ENCODE measurements at places on chromosomes 6 and 20.

GRCh38 chr20:8221887-8222419 lies 89.9 kb downstream of the PLCB1 start:
- no peak for DNase-seq

DNA sequence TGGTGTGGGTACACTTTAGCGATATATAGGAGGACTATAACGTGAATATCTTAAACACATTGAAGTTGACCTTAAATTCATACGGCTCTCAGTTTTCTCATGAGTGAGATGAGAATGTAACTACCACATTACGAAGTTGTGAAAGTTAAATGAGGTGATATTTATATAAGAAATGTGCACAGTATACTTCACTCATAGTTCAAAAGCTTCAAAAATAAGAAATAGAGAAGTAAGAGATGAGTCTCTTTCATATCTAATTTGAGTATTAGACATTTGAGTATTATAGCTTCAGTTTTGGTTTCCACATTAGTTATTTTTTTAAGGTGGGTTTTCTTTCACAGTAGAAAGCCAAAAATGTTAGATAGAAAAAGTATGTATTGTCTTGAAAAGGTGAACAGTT lies 183.3 kb downstream of the NKAIN2 start:
- peak; percentile 2 for DNase-seq

- DNase-seq: no peak
Measured at GRCh38 chr6:68639826-68640490, 4.9 kb downstream of the ADGRB3 start.

DNA sequence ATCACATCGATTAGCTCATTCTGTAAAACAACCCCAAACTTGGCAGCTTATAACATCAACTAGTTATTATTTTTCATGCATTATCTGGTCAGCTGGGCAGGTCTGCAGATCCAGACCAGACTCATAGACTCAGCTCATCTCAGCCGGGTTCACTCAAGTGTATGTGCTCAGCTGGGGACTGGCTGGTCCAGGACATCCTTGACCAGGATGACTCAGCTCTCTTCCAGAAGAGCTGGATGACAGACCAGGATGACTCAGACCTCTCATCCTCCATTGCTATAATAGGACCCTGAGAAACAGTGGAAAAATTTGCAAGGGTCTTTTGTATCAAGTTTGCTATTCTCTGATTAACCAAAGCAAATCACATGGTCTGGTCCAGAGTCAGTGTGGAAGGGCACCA lies 312.5 kb upstream of the PLCB4 start:
- no peak for DNase-seq

DNA sequence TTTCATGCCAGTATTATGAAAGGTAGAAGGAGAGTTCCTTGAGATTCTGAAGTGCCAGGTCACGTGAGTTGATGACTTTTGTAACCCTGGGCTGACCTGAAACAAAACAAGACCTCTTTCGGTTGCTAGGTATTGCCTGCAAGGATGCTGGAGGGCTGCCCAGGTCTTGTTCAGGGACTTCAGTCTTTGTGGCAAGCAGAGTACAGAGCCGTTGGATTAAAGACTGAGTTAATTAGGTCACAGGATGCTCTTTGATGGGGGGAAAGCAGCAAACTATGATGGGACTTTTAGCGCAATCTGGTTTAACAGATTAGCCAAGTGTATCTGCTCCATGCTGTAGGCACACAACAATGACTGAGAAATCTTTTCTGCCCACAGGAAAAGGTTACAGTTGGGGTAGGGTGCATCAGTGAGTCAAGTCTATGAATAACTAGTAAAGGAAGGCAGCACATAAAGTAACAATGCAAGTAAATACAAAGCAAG lies 12.8 kb upstream of the ELOVL5 start:
- peak; percentile 23 for DNase-seq

DNA sequence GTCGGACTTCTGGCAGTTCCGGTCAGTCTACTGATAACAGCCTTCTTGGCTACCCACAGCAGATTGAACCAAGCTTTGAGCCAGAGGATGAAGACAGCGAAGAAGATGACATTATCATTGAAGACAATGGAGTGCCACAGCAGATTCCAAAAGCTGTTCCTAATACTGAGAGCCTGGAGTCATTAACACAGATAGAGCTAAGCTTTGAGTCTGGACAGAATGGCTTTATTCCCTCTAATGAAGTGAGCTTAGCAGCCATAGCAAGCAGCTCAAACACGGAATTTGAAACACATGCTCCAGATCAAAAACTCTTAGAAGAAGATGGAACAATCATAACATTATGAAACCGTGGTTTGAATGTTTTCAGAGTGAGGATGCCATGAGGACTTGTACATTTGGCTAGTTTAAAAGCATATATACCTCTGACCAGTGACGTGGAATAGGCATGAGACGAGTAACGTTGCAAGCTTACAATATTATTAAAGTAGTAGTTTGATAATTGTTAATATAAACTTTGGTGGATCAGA lies 18.8 kb downstream of the PARD6B start:
- DNase-seq: no peak

DNA sequence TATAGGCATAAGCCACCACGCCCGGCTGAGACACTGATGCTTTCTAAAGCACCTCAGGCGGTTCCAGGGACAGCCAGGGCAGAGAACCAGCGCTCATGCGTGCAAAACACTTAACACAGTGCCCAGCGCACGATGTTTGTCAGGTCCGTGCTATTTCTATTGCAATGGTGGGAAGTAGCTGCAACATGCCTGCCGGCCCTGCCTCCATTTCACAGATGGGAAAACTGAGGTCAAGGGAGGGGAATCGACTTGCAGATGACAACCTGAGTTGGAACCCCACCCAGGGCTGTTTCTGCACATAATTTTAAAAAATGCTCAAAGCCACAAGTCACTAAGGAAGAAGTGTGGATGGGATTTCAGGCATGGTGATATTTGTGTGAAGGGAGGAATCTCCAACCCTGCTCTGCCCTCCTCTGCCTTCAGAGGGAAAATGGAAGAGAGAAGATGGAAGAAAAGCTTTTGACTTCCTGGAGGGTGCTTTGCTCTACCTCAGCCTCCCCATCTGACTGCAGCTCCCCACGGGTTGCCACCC lies 39.9 kb downstream of the KIAA1755 start:
- no peak for DNase-seq

DNA sequence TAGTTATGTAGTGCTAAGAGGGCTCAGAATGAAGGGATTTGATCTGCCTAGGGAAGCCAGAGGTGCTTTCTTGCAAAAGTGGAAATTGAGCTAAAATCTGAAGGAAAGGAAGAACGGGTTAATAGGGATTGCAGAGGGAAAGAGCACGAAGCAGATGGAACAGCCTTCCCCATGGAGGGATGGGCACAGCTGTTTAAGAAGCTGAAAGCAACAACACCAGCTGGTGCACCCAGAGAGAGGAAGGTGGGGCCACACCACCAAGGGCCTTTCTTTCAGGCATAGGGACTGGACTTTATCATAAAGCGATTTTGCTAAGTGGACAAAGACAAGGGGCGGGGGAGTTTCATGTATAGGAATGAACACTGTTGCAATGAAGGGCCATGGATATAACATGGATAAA lies 65.8 kb upstream of the SNRPB2 start:
- no peak for DNase-seq

- DNase-seq: no peak
Measured at GRCh38 chr6:72933233-72933632, 292.1 kb downstream of the KHDC1L start.

DNA sequence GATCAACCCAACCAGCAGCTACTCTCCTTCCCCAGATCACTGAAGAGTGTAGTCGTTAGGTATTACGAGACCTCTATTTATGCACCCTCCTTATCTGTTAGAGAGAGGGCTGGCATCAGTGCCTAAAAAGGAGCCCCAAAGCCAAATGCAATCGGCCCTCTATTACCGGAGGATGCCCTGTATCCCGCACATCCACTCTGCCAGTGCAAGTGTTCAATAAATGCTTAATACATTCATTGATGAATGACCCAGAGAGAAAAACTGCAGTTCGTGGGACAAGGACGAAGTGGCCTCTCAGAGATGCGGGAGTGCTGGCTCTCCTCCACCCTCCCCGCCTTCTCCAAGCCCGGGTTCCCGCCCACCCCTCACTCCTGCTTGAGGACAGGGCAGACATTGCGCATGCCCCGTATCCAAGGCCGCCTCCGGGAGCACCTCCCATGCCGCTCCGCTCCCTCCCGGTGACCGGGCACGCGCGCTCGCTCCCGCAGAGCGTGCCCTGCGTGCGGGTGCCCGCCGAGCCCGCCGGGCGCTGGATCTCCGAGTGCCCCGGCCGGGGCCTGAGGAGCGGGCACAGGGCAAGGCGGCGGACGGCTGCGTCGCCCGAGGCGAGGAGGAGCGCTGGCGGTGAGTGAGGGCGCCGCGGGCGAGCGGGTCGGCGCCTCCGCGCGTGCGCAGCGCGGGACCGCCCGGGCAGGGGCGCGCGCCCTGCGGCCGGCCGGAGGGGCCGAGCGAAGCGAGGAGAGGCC lies 27.2 kb upstream of the BTBD3 start:
- peak; percentile 63 for DNase-seq

GRCh38 chr6:36825994-36826393 lies 13.2 kb downstream of the CPNE5 start:
- DNase-seq: no peak

DNA sequence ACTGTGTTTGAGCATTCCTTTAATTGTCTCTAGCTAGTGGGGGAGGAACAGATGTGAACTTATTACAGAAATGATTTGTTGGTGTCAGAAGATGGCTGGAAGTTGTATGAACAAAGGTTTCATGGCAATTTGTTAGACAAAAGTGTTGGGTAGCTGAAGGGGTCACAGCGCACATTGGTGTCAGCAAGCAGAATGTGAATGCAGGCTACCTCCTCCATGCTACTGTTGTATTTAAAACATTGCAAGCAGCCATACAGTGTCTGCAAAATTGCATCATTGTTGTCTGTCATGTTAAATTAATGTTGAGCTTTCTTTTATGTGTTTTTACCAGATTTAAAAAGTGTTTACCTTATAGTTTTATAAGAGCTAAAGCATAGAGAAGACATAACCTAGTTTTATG lies 6.2 kb downstream of the LRRC1 start:
- no peak for DNase-seq

DNA sequence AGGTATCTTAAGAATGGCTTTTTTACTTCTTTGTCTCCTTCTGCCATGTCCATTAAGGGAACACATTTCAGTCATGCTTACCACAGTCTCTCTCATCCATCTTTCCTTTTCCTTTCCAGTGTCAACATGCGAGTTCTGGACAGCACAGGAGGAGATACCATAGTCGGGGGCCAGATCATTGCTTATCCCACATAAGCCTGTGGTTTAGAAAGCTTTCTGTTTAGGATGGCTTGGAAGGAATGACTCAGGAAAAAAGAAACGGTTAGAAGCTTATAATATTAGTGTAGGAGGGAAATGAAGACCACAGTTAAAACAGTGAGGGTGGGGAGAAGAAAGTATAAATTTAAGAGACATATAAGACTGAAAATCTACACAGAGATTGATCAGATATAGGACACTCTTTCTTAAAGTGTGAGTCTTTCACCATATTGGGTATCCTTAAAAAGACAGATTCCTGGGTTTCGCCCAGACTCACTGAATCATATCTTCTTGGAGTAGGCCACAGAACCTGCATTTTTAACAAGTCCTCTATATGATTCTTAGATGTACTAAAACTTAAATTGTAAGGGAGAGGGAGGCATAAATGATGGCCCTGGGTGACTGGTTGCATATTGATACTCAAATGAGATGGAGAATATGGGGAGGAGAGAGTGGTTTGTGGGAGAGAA lies 36.1 kb downstream of the DSE start:
- no peak for DNase-seq

- DNase-seq: no peak
Measured at GRCh38 chr6:36269834-36270705, at the start of gene PNPLA1. Gene PNPLA1, plus strand, starts transcription at chr6:36270060. Its CDS starts 400 bp downstream, at chr6:36270460.

GRCh38 chr6:150775415-150776203 lies 89.9 kb upstream of the MTHFD1L start:
- no peak for DNase-seq

DNA sequence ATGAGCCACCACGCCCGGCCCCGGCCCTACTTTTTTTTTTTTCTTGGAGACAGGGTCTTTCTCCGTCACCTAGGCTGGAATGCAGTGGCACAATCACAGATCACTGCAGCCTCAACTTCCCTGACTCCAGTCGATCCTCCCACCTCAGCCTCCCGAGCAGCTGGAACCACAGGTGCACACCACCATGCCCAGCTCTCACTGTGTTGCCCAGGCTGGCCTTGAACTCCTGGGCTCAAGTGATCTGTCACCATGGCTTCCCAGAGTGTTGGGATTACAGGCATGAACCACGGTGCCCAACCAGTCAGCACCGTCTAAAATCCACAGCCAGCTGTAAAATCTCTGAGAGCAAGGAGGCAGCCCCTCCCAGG lies 17.4 kb downstream of the SLC17A9 start:
- DNase-seq: no peak

GRCh38 chr6:157714153-157714490 lies 108.9 kb upstream of the SNX9 start:
- no peak for DNase-seq

DNA sequence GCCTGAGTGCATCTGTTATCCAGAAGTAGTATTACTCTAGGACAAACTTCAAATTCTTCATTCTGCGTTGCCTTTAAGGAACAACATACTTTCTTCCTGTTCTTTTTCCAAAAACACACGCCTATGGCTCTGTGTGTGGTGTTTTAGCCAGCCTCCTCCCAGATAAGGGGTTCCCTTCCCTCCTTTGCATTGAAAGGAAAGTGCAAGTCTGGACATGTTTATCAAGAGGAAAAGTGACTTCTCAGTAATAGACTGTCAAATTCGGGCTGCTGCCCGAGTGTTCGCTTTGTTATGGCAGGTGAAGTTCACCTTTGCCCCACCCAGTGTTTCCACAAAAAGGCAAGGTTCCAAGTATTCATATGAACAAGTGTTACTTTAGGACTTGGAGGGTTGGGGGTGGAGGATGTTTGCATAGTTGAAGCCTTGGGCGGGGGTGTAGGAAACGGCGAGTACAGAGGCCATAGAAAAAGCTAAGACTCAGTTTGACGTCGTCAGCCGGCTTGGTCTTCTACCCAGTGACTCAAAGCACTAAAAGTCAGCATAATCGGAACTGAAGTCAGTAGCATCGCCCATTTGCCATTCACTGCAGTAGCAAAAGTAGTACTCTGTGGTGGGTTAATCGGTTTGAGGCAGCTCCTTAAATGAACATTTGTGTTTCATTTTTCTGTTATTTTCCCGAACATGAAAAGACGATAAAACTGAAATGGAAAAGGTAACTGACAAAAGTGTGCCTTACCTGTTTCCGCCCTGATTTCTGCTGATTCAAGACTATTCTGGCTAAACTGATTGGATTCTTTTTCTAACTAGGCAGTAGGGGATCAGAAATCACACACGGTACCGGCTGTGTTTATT lies 12.5 kb downstream of the PRDM1 start:
- DNase-seq: peak; percentile 36

DNA sequence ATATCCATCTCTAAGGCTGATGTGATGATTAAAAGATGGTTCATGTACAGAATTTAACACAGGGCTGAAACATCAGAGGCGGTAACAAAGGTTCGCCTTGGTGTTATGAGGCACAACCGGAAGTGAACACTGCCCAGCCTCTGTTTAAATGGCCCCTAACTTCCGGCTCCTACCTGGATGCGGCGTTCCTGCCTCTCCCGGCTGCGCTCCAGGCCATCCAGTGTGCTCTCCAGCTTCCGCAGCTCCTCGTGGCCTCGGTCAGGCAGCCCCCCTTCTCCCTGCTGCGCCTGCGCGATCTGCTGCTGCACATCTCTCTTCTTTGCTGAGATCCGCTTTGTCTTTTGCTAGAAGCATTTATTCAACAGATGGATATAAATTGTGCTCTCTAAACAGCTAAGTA lies 195.3 kb downstream of the SYNE1 start:
- no peak for DNase-seq
